ENCODE measurements at places on chromosomes 5 and 9.

- DNase-seq: no peak
Observed at GRCh38 chr5:177599731-177600507, at the start of gene B4GALT7. Gene B4GALT7, plus strand, starts transcription at chr5:177600132. Its CDS starts 79 bp downstream, at chr5:177600211.

GRCh38 chr5:123035360-123035917 is 1.1 kb downstream of the PPIC start:
- DNase-seq: peak; percentile 29

DNA sequence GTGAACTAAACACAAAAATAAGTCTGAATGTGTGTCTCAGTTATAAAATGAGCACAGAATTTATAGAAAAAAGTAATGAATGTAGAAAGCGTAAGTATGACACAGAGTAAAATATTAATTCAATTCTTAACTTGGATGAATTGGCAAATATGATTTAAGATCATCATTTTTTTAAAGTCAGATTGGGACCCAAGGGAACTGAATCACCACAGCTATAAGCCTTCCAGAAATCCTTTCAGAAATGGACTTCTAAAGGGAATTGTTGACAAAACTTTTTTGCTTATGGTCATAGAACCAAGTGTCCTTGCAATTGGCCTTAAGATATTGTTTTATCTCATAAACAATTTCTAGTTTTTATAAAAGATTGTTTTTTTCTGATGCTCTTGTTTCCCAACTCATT is 495.1 kb upstream of the DAB2 start:
- DNase-seq: no peak

GRCh38 chr9:71716138-71716909 is 52.0 kb downstream of the CEMIP2 start:
- no peak for DNase-seq

DNA sequence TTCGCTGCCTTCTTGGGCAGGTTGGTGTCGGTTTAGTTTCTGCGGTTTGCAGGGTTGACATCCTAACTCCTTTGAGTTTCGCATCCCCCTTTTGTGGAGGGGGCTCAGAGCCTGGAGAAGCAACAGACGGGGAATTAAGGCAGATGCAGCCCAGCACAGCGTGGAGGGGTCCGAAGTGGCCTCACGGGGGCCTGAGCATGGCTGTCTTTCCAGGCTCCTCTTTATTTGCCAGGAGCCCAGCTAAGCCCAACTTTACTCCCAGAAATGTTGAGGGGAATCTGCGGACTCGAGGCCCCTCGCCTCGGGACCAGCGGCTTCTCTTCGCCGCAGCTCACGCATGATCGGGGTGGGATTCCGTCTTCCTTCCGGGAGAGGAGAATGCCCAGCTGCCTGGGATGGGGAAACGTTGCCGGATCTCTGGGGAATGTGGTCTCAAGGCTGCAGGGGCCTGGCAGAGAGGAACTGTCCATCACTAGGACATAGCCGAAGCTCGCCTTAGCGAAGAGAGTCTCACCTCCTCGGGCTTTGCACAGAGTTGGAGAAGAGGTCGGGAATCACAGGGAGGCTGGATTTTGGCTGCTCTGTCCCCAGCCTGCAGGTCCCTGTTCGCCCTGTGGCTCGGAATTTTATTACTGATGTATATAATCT is 1.3 kb downstream of the RAI14 start:
- DNase-seq: no peak

GRCh38 chr5:96080557-96080956 is 118.9 kb upstream of the ELL2 start:
- DNase-seq: no peak

DNA sequence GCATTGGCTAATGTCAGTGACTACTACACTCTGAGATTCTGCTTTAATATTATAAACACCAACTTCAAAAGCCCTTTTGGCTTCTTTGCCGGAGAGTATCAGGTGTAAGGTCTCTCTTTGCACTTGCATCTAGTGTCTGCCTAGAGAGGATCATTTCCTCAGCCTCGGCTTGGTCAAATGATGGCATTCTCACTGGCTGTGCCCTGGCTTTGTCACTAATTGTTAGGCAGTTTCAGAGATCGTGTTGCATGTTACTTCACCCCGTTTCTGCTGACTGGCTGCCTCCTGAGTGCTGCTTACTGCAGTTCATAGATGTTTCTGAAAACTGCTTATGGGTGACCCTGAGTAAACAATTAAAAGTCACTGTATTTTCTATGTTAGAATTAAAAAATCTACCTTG is 48.8 kb downstream of the SLC1A3 start:
- DNase-seq: no peak

DNA sequence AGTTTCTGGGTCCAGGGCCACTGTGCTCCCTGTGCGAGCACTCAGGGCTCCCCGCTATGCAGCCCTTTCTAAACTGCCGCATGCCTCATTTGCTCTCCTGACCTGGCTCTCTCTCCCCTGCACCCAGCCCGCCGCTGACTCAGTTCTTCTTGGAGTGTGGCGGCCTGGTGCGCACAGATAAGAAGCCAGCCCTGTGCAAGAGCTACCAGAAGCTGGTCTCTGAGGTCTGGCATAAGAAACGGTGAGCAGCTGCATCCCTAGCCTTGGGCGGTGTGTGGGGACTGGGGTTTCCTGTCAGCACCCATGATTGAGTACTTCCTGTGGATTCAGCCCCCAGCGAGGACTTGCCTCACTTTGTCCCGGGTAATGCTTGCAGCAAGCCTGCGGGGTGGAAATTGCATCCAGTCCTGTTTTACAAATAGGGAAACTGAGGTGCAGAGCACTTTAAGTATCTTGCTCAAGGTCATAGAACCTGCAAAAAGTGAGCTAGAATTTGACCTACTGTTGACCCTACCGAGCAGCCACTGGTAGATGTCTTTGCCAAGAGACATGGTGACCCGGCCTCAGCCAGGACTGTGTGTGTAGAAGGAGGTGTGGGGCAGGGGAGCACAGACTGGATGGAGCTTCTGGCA is 27.9 kb downstream of the USP20 start:
- DNase-seq: no peak

DNA sequence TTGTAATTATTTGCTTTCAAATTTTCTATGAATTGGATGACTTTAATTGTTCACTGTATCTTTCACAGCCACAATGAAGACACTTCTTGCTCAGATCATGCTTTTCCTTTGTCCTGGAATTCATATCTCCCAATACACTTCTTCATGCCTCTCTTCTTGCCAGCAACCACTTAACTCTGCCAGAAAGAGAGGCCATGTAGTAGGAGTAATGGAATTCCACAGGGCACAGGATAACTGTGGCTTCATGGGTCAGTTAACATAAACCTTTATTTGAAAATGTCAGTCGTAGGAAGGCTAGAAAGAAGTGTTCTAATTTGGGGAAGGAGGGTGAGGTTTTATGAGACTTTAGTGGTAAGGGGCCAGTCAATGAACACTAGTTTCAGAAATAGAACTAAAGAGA is 190.3 kb downstream of the TMEM167A start:
- no peak for DNase-seq

Measured in H1 (cell line).